Aorta (tissue), 5 donors: ENCODE measurements at places on chromosomes 13 and 19. TPM values are rescaled to one million over a fixed set of nuclear protein-coding genes. Genes with fewer than 3 reads are reported as not detected.

DNA sequence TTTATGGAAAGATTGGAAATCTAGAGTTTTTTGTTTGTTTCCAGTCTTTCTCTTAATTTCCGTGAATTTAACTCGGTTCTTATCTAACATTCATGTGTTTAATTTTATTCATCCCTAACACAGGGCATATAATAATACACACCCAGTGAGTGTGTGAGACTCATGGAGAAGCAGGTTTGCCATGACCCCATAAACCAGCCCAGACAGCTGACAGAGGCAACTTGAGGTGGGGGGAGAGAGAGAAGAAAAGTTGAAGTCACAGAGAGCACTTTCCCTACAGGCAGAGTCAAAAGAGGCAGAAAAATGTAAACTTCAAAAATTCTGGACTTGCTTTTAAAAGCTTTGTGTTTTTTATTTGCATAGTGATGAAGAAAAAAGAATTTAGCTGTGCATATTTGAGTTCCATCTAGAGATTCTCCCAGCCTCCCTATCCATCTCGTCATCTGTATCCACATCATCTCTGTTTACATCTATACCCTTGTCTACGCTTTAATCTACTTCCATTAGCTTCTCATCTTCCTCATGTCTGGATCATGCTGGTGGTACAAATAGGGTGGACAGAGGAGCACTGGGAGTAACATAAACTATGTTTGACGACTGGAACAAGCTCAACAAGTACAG is 60.2 kb downstream of the THSD1 start:
- H3K27me3 ChIP-seq, result no peaks in the 10 kb centered on the region
- DNase-seq, result no peak

GRCh38 chr13:75452564-75452963 is 29.4 kb downstream of the TBC1D4 start:
- no peaks in the 10 kb centered on the region for H3K36me3 ChIP-seq
- no peak overlapping the region for H3K4me3 ChIP-seq
- H3K4me1 ChIP-seq, result no peaks in the 10 kb centered on the region
- no peaks in the 10 kb centered on the region for H3K27me3 ChIP-seq
- no peak for DNase-seq

SRRM5 gene
- total RNA-seq, result 0.51 TPM

DNA sequence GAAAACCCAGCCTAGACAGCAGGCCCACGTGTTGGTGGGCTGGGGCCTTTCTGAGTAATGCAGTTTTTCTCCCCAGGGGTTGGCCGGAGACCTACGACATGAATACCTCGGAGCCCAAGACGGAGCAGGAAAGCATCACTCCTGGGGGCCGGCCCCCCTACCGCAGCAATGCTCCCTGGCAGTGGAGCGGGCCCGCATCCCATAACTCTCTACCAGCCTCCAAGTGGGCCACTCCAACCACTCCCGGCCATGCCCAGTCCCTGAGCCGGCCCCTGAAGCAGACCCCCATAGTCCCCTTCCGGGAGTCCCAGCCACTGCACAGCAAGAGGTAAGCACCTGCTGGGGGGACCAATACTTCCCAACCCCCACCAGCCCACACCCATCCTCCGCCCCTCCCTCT is 82.9 kb downstream of the DPF1 start:
- H3K4me1 ChIP-seq, result no peaks in the 10 kb centered on the region
- peaks cover 2% of the 10 kb centered on the region for H3K36me3 ChIP-seq
- H3K27me3 ChIP-seq, result no peaks in the 10 kb centered on the region
- DNase-seq, result no peak
- H3K27ac ChIP-seq, result no peak overlapping the region

POLR2I gene
- total RNA-seq, result 33.7 TPM

ATP8B3 gene
- total RNA-seq, result 1.8 TPM

DNA sequence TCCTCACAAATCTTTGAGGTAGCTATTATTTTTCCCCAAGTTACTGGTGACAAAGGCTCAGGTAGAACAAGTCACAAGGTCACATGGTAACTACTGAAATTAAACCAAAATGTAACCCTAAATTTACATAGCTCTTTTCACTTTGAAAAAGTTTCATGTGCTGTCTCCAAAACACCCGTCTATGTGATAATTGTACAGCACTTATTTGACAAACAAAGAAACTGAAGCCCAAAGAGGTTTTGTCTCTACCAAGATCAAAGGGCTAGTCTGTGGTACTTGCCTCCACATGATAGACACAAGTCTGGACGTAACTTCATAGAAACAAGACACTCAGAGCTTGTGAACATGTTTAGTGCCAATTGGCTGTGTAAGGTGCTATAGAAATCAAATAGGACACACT is 108.3 kb downstream of the SACS start:
- DNase-seq, result no peak
- H3K36me3 ChIP-seq, result no peaks in the 10 kb centered on the region
- peaks cover 7% of the 10 kb centered on the region for H3K4me1 ChIP-seq
- no peak overlapping the region for H3K27ac ChIP-seq

- no peak overlapping the region for H3K4me3 ChIP-seq
- no peak for DNase-seq
- H3K4me1 ChIP-seq, result no peaks in the 10 kb centered on the region
- no peaks in the 10 kb centered on the region for H3K27me3 ChIP-seq
- H3K27ac ChIP-seq, result no peak overlapping the region
- no peaks in the 10 kb centered on the region for H3K36me3 ChIP-seq
Observed at GRCh38 chr13:84315527-84315926, 433.3 kb upstream of the SLITRK1 start.

- no peak overlapping the region for H3K27ac ChIP-seq
- DNase-seq, result no peak
- H3K36me3 ChIP-seq, result no peaks in the 10 kb centered on the region
- no peaks in the 10 kb centered on the region for H3K27me3 ChIP-seq
- no peaks in the 10 kb centered on the region for H3K4me1 ChIP-seq
- H3K4me3 ChIP-seq, result no peak overlapping the region
Observed at GRCh38 chr19:49968279-49968922, 7.4 kb upstream of the SIGLEC11 start.

DNA sequence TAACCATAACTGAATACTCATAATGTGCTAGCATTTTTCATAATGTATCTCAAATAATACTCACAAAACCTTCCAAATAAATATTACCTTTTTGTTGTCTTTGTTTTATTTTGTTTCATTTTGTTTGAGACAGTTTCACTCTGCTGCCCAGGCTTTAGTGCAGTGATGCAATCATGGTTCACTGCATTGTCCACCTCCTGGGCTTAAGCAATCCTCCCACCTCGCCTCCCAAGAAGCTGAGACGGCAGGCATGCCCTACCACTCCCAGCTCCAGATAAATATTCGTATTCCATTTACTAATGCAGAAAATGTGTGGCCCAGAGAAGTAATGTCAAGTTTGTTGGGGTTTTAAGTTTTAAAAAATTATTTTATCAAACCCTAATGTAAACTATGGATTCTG is 739.1 kb downstream of the GPC5 start:
- no peak overlapping the region for H3K27ac ChIP-seq
- DNase-seq, result no peak
- H3K27me3 ChIP-seq, result no peaks in the 10 kb centered on the region
- no peaks in the 10 kb centered on the region for H3K36me3 ChIP-seq
- no peak overlapping the region for H3K4me3 ChIP-seq
- H3K4me1 ChIP-seq, result no peaks in the 10 kb centered on the region

- no peak overlapping the region for H3K4me3 ChIP-seq
- no peaks in the 10 kb centered on the region for H3K27me3 ChIP-seq
- no peak for DNase-seq
Observed at GRCh38 chr13:46810440-46810839, 13.5 kb upstream of the ESD start.

KANK2 gene
- total RNA-seq, result 379 TPM

KCNN4 gene
- 4.3 TPM for total RNA-seq

ADAMTS10 gene
- 58.1 TPM for total RNA-seq

- DNase-seq, result no peak
- H3K4me3 ChIP-seq, result no peak overlapping the region
- no peak overlapping the region for H3K27ac ChIP-seq
- H3K36me3 ChIP-seq, result no peaks in the 10 kb centered on the region
- H3K27me3 ChIP-seq, result no peaks in the 10 kb centered on the region
Observed at GRCh38 chr19:29750001-29750400, 34.9 kb upstream of the C19orf12 start.

GRCh38 chr13:29730253-29730652 is 120.2 kb downstream of the UBL3 start:
- H3K36me3 ChIP-seq, result no peaks in the 10 kb centered on the region
- no peaks in the 10 kb centered on the region for H3K4me1 ChIP-seq
- H3K27me3 ChIP-seq, result no peaks in the 10 kb centered on the region
- no peak for DNase-seq
- no peak overlapping the region for H3K4me3 ChIP-seq

C13orf46 gene
- total RNA-seq, result 3.5 TPM

DNA sequence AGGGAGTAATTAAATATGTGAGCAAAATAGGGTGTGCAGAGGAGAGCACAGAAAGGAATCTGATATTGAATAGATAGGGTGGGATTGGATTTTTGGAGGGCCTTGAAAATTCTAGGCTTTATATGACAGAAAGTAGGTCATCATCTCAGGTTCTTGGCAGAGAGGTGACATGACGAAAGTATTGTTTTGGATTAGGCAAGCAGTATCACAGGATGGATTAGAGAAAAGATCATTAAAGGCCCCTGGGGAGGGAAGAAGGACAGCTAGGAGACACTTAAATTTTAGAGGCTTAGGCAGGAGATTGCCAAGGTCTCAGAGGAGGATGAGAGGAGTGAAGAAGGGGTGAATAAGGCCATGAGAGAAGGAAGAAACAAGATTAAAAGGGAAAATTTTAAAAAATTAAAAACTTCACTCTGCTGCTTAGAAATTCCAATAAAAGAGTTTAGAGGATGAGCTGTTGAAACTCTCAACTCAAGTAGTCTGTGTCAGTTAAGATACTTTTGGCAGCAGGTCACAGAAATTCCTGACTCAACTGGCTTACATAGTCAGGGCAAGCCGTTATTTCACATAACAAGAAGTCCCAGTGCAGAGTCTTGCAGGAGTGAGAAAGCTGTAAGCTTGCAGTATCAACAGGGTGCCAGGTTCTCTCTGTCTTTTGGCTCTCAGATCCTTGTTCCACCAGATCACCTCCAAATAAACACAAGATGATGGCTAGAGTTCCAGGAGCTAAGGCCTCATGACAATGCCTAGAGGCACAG is 8.8 kb downstream of the GPC6 start:
- H3K27me3 ChIP-seq, result no peaks in the 10 kb centered on the region
- H3K36me3 ChIP-seq, result no peaks in the 10 kb centered on the region
- no peak overlapping the region for H3K27ac ChIP-seq
- H3K4me3 ChIP-seq, result no peak overlapping the region
- H3K4me1 ChIP-seq, result no peaks in the 10 kb centered on the region
- DNase-seq, result no peak

GRCh38 chr13:101493541-101493940 is 41.1 kb downstream of the ITGBL1 start:
- H3K36me3 ChIP-seq, result no peaks in the 10 kb centered on the region
- no peak overlapping the region for H3K27ac ChIP-seq
- H3K27me3 ChIP-seq, result no peaks in the 10 kb centered on the region

GRCh38 chr13:99871249-99871898 is 100.2 kb downstream of the ZIC5 start:
- no peaks in the 10 kb centered on the region for H3K27me3 ChIP-seq
- H3K36me3 ChIP-seq, result no peaks in the 10 kb centered on the region
- DNase-seq, result no peak
- no peak overlapping the region for H3K4me3 ChIP-seq
- H3K27ac ChIP-seq, result no peak overlapping the region

DNA sequence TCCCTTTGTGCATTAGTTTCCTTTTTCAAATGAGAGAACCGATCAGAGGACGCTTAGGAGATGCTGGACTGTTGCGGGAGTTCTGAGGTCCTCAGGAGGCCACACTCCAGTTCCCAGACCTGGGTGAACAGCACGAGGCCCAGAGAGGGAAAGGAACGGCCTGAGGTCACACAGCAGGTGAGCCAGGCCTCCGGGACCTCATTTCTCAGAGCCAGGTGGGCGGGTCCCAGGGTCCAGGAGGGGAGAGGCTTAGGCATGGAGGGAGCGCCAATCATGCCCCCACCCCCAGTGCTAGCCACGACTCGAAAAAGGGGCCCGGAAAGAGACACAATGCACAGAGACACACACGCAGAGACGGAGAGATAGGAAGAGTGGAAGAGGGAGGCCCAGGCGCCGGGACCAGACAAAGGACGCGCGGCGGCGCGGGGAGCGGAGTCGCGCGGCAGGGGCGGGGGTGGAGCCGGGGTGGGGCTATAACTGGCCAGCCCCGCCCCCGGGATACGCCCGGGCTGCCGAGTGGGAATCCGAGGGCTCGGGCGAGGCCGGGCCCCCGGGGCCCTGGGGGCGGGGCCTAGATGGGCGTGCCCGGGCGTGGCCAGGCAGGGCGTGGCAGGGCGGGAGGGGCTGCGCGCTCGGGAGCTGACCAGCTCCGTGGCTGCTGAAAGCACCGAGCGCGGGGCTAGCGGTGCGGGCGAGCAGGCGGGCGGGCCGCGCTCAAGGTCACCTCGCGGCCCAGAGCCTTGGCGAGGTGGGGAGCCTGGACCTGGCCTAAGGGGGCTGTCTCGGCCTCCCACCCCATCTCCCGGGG is 1.6 kb downstream of the ELAVL3 start:
- H3K4me3 ChIP-seq, result no peak overlapping the region
- no peak overlapping the region for H3K27ac ChIP-seq
- no peak for DNase-seq
- H3K4me1 ChIP-seq, result no peaks in the 10 kb centered on the region

DNA sequence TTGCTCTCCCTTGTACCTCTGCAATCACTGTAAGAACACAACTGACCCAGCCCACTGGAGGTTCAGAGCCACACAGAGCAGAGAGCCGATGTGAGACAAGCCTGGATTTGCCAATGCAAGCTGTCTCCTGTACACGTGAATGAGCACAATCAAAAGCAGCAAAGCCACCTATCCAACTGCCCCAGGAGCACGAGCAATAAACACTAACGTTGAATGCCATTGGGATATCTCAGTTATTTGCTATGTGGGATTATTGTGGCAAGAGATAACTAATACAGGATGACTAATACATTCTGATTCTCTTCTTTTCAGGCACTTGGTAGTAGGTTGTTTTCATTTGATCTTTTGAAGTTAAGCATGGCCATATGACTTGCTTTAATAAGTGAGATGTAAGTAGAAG is 85.2 kb upstream of the FAM216B start:
- no peaks in the 10 kb centered on the region for H3K4me1 ChIP-seq
- no peak for DNase-seq
- H3K4me3 ChIP-seq, result no peak overlapping the region
- H3K36me3 ChIP-seq, result no peaks in the 10 kb centered on the region
- H3K27me3 ChIP-seq, result no peaks in the 10 kb centered on the region

- H3K4me3 ChIP-seq, result no peak overlapping the region
- DNase-seq, result no peak
- no peak overlapping the region for H3K27ac ChIP-seq
- no peaks in the 10 kb centered on the region for H3K36me3 ChIP-seq
- no peaks in the 10 kb centered on the region for H3K4me1 ChIP-seq
- no peaks in the 10 kb centered on the region for H3K27me3 ChIP-seq
Observed at GRCh38 chr19:45368737-45369340, 1.5 kb downstream of the ERCC2 start.

GRCh38 chr13:50722440-50723125 is 120.9 kb downstream of the DLEU7 start:
- DNase-seq, result no peak
- H3K36me3 ChIP-seq, result no peaks in the 10 kb centered on the region
- H3K4me3 ChIP-seq, result no peak overlapping the region
- H3K27me3 ChIP-seq, result no peaks in the 10 kb centered on the region

- no peak for DNase-seq
- no peaks in the 10 kb centered on the region for H3K27me3 ChIP-seq
- no peak overlapping the region for H3K4me3 ChIP-seq
- H3K4me1 ChIP-seq, result peaks cover 5% of the 10 kb centered on the region
Observed at GRCh38 chr13:41196620-41197019, 2.3 kb upstream of the KBTBD7 start.
